ENCODE measurements at places on chromosomes 1 and 21.

DNA sequence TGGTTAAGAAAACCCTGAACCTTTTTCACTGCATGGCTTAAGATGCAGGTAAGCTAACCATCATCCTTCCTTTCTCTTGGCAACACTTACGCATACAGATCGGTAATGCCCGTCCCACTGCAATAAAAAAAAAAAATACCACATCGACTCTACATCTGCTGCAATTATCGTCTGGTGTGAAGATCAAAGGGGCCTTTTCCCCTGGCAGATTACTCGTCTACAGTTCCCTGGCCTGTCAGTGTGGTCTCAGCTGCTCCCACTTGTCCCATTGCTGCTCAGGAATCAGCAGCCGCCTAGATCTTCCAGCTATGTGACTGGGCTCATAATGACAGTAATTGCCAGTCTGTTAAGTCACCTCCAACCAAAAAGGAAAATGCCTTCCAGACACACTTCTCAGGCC lies 133.1 kb downstream of the SETD4 start:
- DNase-seq, result no peak

DNA sequence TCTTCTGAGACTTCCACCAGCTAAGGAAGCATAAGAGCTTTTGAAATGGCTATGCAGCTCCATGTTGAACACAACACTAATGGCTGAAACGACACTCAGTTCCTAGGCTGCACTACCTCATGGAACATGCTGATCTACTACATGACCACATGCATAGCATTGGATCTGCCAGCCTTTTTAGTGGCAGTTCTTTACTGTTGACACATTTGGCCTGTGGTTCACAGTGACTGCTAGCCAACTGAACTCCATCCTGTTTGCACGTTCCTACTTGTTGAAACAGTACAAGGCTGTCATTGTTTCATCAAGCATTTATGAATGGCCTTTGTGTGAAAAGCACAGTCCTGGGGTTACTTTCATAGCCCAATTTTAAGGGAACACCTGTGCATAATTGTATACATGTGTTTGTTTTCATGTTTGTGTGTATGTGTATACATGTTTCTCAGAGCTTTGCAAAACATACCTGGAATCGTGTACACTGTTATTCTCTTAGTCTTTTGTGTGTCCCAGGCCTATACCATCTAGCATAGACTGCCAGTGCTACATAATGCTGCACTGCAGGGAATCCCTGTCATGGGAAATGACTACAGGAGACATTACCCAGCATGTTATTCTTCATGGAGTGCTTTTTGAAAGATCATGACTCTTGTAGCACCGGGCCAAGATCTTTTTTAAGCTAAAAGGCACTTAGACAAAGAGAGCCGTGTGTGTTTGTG lies 179.6 kb upstream of the ESRRG start:
- no peak for DNase-seq

GRCh38 chr1:225362805-225363204 lies 65.0 kb downstream of the LBR start:
- no peak for DNase-seq

DNA sequence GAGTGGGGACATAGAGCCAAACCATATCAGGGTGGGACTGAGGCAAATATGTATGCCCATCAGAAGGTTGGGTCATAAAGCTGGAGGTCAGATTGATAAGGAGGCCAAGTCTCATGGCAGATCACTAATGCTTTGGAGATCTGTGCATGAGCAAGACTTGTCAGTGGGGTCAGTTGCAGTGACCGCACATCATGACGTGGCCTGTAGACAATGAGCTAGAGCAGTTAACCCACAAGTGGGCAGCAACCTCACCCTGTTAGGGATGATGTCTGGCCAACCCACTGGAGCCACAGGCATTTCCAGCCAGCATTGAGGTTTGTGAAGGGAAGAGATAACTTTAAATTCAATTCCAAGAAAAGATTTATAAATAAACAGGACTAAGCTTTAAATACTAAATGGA lies 66.7 kb downstream of the XCL1 start:
- no peak for DNase-seq

DNA sequence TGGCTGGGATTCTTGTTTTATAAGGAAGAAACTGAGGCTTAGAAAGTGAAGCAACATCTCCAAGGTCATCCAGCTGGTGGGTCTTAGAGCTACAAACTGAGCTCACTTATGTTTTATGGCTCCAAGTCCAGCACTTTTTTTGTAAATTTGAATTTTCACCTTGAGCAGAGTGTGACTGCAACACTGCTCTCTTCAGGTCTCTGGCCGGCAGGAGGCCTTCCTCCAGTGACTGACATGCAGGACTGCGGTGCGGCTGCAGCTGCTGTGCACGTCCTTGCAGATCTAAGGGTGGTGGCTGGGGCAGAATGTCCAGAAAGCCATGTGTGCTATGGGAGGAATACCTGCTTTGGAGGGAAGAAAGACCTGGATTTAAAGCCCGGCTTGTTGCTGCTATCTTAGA lies 284.2 kb upstream of the POU3F1 start:
- no peak for DNase-seq

DNA sequence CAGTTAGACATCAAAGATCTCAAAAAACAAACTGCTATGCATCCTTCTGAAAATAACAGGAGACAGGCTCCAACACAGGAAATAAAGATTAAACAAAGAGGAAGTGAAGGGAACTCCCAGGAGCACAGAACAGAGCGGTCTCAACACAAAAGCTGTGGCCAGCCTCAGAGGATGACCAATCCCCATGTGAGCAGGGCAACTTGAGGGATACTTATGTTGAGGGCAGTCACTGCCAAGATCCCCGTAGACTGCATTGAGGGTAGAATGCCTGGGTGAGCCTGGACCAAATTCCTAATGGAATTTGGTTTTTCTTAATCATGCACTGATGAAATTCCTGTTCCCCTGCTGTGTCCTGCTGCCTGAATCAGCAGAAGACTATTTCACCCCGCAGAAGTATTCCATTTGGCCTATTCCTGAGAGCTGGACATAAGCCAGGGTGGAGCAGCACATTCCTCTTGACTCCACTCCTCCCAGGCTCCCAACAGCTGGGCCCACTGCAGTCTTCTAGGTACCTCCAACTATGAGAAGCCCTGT lies 49.0 kb downstream of the JAK1 start:
- DNase-seq, result no peak

DNA sequence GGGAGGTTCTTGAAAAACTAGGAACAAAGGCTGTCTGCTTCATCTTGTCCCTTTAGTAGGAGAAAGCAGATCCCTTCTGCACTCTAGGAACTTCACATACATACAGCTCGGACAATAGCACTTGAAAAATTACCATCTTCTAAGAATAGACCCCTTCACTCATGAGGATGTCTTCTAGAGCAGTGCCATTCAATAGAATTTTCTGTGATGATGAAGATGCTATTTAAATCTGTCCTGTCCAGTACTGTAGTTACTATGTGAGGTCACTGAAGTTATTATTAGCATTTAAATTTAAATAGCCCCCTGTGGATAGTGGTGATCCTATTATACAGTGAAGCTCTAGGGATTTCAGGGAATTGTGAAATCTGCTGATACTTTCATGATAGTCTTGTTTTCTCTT lies 46.4 kb upstream of the RAB3GAP2 start:
- no peak for DNase-seq

GRCh38 chr1:8424539-8425116 lies 106.7 kb downstream of the SLC45A1 start:
- no peak for DNase-seq

GRCh38 chr1:18199462-18199861 lies 91.9 kb downstream of the IGSF21 start:
- no peak for DNase-seq

GRCh38 chr1:181809991-181810545 lies 251.4 kb downstream of the ZNF648 start:
- DNase-seq, result no peak

GRCh38 chr1:204094313-204094729 lies 21.4 kb downstream of the SOX13 start:
- DNase-seq, result no peak

DNA sequence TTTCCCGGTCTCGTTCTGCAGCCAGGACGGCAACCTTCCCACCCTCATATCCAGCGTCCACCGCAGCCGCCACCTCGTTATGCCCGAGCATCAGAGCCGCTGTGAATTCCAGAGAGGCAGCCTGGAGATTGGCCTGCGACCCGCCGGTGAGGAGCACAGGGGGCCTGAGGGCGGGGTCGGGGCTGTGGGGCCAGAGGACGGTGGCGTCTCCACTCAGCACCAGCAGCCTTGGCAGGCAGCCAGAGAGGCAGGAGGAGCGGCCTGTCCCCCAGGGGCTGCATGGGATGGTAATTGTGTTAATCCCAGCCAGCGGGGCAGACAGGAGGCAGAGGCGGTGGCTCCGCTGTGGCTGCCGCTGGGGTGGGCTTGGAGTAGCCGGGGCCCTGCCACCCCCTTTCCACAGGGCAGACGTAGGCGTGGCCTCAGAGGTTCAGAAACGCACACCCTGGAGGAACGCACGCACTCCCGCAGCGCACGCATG lies 12.1 kb downstream of the SAMD11 start:
- no peak for DNase-seq

DNA sequence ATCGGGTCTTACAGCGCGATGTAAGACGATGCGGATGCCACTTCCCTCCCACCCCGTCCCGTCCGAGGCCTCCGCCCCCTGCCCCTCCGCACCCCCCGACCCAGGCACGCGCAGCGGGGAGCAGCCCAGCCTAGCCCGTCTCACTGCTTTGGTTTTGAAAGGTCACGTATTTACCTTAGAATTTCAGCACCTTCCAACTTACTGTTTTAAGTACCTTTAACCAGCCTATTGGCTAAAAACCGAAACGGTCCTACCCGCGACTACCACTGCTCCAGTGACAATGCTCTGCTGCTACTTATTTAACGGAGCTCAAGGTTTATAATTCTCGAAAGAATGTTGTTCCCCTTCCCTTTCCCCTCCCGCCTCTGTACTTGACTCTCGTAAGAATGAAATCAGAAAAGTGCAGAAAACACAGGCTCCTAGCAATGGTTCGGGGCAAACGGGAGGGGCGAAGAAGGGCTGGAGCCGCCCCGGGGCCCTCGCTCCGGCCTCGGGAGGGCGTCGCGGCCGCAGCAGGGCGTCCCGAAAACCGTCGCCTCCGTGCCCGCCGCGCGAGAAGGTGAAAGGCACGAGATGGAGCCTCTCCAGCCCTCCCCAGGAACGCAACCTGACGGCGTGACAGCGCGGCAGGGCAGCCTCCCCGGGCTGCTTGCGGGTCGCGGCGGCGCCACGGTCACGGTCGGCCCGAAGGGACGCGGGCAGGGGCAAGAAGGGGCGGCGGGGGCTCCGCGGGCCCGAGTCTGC lies 667 bp downstream of the TMEM50B start:
- no peak for DNase-seq

DNA sequence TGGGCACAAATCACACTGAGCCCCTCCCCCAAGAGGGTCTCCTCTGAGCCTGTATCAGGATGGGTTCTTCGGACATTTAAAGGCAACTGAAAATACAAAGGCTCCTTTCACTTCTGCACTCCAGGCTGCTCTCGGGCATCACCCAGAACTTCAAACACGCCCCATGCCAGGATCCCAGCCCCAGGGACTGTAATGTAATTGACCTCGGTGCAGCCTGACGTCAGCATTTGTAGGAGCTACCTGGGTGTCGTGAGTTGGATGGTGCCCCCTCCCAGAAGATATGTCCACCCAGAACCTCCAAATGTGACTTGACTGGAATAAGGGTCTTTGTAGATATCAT lies 95.2 kb downstream of the PSMG1 start:
- DNase-seq, result no peak

- no peak for DNase-seq
Measured at GRCh38 chr1:196660852-196661251, 9.0 kb downstream of the CFH start.

DNA sequence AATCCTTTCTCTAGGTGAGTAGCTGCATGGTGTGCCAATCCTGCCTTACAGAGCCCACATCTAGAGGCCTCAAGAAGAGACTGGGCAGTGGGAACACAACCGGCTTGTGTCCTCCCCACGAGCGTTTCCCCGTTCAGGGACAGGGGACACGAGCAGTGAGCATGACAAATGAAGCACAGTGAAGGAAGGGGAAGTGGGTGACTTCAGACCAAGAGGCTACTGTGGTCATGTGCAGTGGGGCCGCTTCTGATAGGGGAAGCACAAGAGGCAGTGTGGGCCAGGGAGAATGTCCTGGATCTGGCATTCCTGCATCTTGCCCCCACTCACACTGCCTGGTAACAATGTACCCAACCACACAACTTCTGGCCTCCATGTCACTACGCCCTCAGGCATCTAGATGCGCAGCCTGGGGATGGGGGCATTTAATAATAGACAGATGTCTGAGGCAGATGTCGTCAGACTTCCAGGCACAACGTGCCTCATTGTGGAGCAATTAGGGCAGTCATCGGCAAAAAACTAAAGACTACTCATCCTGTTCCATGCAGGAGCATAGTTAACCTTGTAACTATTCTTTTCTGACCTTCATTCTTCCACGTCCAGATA lies 155.6 kb upstream of the NBPF11 start:
- DNase-seq, result no peak

DNA sequence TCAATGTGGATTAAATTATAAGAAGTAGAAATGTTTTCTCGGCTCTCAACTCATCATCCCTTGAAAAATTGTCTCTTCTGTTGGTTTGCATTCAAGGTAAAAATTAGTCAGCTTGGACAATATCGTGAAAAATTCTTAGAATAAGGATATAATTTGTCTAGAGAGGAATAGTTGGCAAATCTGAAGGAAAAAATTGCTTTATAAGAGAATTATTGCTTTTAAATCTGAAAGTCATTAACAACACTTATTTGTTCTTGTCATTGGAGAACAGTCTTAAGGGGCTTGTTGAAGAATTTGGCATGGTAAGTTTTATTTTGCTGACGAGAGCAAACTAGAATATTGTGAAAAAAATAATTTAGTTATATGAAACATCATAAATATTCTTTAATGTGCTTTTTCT lies 26.4 kb downstream of the ANGPTL1 start:
- DNase-seq, result no peak

DNA sequence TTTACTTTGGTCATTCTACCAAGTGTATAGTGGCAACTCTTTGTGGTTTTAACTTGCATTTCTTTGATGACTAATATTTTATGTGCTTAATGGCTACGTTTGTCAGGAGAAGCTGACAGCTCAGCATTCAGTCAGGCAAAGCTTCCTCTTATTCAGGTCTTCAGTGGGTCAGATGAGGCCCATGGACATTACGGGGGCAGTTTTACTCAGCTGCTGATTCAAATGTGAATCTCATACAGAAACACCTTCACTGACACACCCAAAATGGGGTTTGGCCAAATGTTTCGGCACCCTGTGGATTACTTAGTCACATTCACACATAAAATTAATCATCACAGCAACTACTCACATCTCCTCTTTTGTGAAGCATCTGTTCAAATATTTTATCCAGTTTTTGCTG lies 104.9 kb upstream of the PLD5 start:
- no peak for DNase-seq

DNA sequence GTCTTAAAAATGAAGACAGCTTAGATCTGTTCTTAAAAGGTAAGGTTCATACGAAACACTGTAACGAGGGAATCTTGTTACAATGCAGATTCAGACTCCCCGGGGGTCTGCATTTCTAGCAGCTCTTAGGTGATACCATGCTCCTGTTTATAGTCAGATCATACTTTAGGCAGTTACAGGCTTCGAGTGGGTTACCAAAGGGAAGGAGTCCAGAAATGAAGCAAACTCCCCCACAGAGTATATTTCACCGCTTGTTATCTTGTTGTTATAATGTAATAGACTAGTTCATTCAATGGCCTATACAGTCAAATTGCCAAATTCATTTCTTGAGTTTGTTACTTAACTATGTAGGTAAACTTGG lies 601.1 kb downstream of the USP25 start:
- DNase-seq, result no peak

GRCh38 chr1:109402025-109402424 lies 4.3 kb upstream of the SORT1 start:
- DNase-seq, result no peak

GRCh38 chr1:181062836-181063428 lies 25.6 kb upstream of the IER5 start:
- no peak for DNase-seq
